ENCODE measurements at places on chromosomes 6 and 20.

DNA sequence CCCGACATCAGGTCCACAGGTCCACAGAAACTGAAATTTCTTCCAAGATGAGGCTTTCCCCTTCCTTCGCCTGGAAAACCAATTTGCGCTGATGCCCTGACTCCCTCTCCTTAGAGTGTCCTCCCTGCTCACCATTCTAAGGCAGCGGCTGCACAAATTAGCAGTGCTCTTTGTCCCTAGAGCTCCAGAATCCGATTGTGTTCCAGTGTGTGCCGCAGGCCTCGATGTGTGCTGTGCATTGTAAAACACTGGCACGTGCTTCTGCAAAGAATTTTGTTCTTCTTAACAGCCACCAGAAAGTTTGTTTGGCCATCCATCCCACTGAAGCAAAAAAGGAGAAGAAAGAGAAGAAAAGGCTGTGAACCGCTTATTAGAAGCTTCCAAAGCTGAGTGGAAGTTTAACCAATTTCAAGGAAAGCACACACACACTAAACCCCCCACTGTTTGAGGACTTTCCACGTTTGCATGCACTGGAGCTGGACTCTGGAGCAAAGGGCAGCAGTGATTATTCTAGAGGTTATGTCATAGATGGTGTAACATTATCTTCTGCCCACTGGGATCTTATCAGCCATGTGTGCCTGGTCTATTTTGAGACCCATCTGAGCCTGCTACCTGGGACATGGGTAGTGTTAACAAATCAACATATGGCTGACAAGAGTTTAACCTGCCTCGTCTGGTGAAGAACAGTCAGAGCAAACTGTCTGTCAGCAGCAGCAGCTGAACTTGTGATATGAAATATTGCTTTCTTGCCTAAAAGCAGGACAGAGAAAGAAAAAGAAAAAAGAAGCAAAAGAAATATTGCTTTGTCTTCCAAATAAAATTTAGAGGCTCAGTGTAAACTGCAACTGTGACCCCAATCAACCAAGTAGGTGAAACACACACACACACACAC lies 64.9 kb upstream of the RREB1 start:
- DNase-seq: peak; percentile 80

- DNase-seq: no peak
These were observed 24.3 kb downstream of the MRAP2 start for GRCh38 chr6:84057908-84058307.

- no peak for DNase-seq
These were observed 6.0 kb upstream of the CMTR1 start for GRCh38 chr6:37426945-37427510.

DNA sequence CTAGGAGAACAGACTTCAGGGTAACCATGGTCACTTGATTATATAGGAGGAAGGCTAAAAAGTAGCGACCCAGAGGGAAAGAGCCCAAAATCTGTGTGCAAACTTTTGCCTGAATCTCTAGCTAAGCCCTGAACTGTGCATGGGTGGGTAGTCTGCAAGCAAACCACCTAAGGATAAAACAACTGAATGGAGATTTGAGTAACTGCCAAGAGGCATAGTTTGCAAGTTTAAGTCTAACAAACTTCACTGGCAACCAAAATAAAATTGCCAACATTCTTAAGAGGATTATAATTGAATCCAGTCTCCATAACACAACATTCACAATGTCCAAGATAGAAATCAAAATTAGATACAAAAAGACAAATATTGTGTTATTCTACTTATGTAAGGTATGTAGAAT lies 192.0 kb upstream of the PLN start:
- no peak for DNase-seq

DNA sequence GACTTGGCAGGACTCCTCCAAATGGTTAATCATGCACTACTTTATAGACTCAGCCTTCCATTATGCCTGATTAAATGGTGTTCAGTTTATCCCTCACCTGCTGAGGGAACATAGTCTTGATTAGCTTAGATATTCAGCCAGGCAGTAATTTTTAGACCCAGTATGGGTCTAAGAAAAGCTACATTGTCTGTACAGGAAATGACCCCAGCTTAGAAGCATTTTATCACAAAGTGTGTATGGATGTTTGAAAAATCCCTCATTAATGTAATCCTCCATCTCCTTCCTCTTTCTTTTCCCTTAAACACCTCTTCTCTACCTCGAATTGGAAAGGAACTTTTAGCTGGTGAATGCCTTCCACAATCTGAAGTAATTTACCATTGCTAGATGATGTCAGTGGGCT lies 252.2 kb upstream of the BMP2 start:
- no peak for DNase-seq

DNA sequence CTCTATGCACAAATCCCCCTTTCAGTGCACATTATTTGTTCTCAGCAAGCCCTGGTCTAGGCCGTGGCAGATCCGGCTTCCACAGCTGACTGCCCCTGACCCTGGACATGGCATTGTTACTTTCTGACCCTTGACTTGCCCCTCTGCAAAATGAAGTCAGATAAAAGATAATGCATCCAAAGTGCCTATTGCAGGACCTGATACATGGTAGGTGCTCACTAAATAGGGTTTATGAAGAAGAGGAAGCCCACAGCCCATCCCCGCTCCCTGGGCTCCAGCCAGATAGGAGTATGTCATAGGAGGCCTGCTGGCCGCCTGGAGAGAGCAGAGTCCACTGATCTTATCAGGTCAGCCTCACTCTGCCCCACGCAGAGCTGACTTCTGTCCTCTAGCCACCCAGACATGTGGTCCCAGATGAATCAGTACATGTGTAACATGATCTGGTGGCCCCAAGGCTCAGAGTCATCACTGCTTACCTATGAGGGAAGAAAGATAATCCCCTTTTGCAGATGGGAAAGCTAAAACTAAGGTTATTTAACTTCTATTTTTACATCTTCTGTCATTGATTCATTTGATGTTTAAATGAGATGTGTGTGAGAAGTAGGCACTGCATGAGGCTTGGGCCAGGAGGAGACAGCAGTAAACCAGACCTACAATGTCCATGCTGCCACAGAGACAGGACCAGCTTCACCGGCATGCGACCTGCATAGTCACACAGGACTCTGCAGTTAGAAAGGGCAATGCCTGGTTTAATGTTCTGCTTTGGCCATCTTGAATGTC lies 20.4 kb downstream of the MAFB start:
- DNase-seq: no peak

- DNase-seq: peak; percentile 34
These were observed 590 bp downstream of the SLCO4A1 start for GRCh38 chr20:62642666-62643520.

DNA sequence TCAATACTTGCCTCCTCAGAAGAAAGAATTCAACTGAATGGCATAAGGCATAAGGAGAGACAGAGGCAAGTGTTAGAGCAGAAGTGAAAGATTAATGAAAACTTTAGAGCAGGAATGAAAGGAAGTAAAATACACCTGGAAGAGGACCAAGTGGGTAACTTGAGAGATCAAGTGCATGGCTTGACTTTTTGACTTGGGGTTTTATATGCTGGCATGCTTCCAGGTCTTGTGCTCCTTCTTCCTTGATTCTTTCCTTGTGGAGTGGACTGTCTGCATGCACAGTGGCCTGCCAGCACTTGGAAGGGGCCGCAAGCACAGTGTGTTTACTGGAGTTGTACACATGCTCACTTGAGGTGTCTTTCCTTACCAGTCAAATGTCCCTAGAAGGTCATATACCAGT lies 222.1 kb upstream of the UFL1 start:
- DNase-seq: no peak

GRCh38 chr6:44500074-44500473 lies 112.6 kb downstream of the CDC5L start:
- DNase-seq: no peak

DNA sequence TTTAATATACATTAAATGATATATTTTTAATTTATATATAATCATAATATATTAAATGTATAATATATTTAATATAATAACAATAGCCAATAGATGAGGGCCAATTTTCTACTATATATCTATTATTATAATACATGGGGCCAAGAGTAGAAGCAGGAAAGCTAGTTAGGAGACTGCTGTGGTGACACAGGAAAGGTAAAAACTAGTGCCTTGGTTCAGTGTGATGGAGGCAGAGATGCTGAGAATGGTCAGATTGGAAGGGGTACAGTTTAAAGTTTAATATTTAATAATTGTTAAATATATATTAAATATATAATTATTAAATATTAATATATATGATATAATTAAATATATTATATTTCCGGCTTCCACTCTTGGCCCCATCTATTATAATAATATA lies 102.9 kb upstream of the RNF217 start:
- DNase-seq: no peak

DNA sequence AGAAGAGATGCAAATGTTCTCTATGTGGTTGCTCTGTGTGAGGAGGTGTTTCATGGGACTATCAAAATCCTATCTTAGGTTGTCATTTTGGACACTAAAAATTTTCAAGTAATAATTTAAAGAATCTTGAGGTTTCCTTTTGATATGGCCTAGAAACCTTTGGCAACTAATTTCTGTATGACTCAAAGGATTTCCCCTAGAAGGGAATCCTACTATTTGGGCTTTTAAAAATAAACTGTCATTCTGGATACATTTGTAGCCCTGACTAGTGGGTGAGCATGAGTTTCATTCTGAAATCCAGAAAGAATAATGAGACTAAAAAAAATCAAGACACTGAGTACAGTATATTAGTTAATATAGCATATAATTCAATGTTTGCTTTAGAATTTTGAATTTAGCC lies 25.5 kb upstream of the RAB23 start:
- no peak for DNase-seq

- DNase-seq: no peak
These were observed 1.9 kb upstream of the SLC24A3 start for GRCh38 chr20:19210391-19211155.

DNA sequence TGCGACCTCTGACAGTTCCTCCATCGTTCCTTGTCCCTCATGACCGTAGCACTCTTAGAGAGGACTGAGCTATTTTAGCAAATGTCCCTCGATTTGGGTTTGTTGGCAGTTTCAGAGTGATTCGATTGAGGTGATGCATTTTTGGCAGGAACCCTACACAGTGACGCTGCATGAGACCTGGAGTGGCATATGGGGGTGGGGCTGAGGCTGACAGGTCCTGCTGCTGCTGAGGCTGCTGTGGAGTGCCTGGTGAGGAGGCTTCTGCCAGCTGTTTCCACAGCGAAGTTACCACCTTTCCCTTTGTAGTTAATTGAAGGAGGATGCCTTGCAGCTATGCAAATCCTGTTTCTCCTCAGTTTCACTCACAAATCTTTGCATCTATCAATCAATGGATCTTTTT lies 19.8 kb downstream of the PXDC1 start:
- no peak for DNase-seq

GRCh38 chr20:10902174-10902573 lies 228.4 kb upstream of the JAG1 start:
- DNase-seq: no peak

DNA sequence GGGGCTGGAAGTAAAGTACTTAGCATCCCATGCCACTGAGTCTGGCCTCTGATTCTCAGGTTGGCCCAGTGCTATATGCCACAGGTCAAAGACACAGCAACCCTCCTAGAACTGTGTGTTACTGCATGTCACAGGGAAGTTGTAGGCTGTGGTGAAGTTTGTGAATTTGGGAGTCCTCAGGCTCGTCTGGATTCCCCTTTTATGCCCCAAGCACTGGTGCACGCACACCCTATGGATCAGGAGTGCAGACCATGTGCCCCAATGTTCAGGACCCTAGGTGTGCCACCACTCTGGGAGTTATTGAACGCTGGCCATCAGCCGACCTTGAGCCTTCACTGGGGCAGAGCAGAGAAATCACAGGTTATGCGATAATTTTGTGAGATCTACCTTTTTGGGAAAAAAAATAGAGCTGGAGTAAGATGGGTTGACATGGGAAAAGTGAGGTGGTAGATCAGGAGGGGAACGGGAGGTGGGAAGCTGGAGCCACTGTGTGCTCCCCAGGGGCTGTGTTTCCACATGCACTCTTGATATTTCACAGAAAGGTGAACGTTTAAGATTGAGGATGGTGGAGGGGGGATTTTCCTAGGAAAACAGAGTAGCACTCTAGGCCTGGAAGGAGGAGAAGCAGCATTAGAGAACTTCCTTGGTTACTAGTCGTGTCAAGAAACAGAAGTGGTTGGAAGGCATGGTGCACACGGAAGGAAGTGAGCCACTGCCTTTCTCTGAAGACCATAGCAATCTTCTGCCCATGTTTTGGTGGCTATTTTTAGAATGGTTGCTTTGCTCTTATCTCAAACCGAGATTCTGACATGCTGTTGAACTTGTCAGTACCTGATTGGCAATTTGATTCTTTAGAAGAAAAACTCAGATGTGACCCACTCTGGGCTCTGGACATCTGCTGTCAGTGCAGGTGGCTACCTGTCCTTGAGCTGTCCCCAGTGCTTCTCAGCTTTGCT lies 44.1 kb downstream of the DUSP22 start:
- DNase-seq: peak; percentile 68

- no peak for DNase-seq
These were observed 606 bp downstream of the ID4 start for GRCh38 chr6:19837511-19838441.

DNA sequence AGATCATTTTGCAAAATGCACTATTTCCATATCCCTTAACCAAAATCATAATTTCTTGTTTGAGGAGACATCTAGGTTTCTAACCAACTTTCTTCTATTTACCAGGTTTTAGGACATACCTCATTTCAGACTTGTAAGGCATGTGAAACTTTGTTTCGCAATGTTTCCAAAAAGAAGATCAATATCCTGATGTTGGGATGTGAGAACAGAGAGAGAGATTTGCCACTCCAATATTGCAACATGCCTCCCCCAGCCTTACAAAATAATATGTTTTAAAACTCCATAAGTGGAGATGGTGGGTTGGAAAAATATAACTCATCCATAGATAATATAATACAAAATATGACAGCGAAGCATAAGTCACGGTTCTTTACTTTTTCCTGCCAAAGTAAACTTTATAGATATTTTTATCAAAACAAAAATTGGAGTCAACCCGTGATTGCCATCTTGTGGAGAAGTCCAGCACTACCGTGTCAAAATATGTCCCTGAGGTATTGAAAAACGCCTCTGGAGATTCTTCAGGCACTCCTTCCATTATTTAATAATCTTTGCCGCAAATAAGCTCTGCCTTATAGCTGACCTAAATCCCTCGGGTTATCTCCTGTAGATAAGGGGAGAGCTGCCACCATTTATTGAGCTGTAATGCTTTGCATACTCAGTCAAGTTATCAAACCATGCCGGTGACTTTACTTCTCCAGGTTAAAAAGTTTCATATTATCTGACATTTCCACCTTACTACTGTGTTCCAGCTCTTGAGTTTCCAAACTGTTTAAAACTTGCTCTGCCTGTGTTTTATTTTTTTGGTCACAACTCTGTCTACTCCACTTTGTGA lies 534.2 kb downstream of the HACE1 start:
- DNase-seq: peak; percentile 33

GRCh38 chr20:5180933-5181332 lies 54.1 kb downstream of the CDS2 start:
- DNase-seq: no peak

GRCh38 chr6:135577059-135577538 lies 79.6 kb upstream of the AHI1 start:
- DNase-seq: peak; percentile 3

DNA sequence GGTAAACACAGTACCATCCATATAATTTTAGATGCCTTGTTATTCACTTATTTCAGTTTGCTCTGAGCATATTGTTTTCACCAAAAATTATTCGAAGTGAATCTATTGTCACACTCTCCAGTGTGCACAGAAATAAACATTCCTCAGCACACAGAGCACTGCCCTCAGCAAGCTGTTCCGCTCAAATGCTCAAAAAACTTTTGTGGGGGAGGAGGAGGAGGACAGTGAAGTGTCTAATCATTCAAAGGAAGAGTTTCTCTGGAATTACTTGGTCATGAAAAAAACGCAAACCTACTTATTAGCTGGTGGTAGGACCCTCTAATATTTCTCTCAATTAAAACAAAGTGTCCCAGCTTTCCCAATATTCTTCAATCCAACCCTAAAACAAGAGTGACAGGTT lies 88.3 kb downstream of the DTNBP1 start:
- DNase-seq: no peak
